ENCODE measurements at places on chromosomes 5 and 9. TPM values are rescaled to one million over a fixed set of nuclear protein-coding genes. Genes with fewer than 3 reads are reported as not detected.

CTXN3 gene
- total RNA-seq = not detected

PFN3 gene
- total RNA-seq = not detected

- DNase-seq = no peak
Observed at GRCh38 chr5:176816791-176817347, 6.5 kb downstream of the UNC5A start.

- no peak for DNase-seq
Observed at GRCh38 chr5:142095035-142095434, 13.5 kb upstream of the NDFIP1 start.

GRCh38 chr9:29548436-29548835 lies 1975.2 kb upstream of the C9orf72 start:
- DNase-seq = peak; percentile 49

DNA sequence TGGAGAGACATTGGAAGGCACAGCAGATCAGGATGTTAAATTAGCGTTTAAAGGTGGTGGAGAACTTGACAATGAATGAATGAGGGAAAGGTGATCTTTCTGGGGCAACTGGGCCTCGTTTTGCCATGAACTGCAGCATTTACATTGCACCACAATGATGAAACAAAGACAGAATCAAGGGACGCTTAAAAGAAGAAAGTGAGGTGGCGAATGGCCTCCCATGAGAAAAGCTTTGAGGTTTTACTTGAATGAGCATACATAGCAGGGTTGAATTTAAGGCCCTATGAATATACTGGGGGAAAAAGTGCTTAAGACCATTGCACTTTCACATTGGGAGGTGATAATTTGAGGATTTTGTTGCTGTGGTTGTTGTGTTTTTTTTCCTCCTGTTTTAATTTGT lies 476.4 kb downstream of the ISL1 start:
- no peak for DNase-seq

GRCh38 chr5:112931473-112931872 lies 9.4 kb upstream of the REEP5 start:
- DNase-seq = peak; percentile 34

- DNase-seq = no peak
Observed at GRCh38 chr5:145701404-145701803, 133.7 kb downstream of the PRELID2 start.

LVRN gene
- 0.64 TPM for total RNA-seq

GRCh38 chr5:109695005-109695926 lies 5.5 kb downstream of the MAN2A1 start:
- DNase-seq = peak; percentile 29

PCDHGA9 gene
- total RNA-seq = 4.7 TPM

GRCh38 chr5:61916621-61917620 lies 389.1 kb upstream of the KIF2A start:
- no peak for DNase-seq

GRCh38 chr5:91229031-91229727 lies 153.9 kb downstream of the ARRDC3 start:
- no peak for DNase-seq

DNA sequence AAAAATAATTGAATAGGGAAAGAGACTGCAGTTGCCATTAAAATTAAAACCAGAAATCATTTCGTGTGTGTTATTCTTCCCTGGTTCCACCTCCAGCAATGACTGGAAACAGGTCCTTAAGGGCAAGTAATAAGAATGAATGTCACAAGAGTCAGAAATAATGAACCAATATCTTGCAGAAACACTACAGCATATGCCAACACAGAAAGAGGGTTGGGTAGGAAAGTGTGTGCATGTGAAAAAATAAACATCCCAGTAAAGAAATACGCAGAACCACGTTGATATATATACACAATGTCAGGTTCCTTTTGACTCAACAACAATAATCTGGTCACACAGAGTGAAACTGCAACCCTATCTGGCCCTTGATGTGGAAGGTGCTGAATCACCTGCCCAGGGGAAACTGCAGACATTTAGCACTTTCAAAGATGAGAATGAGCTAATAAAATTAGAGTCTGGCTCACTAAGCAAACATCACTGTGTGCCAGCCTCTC lies 15.0 kb downstream of the HMHB1 start:
- no peak for DNase-seq

GRCh38 chr9:124812441-124812876 lies 35.5 kb downstream of the OLFML2A start:
- peak; percentile 98 for DNase-seq
